ENCODE measurements at places on chromosomes 1 and 21. TPM values are rescaled to one million over a fixed set of nuclear protein-coding genes. Genes with fewer than 3 reads are reported as not detected.

CYP2J2 gene
- 60.8 TPM for polyA plus RNA-seq

ARMH1 gene
- 1.3 TPM for polyA plus RNA-seq

GRCh38 chr1:159916242-159917051 is 8.9 kb downstream of the TAGLN2 start:
- DNase-seq = no peak

DNA sequence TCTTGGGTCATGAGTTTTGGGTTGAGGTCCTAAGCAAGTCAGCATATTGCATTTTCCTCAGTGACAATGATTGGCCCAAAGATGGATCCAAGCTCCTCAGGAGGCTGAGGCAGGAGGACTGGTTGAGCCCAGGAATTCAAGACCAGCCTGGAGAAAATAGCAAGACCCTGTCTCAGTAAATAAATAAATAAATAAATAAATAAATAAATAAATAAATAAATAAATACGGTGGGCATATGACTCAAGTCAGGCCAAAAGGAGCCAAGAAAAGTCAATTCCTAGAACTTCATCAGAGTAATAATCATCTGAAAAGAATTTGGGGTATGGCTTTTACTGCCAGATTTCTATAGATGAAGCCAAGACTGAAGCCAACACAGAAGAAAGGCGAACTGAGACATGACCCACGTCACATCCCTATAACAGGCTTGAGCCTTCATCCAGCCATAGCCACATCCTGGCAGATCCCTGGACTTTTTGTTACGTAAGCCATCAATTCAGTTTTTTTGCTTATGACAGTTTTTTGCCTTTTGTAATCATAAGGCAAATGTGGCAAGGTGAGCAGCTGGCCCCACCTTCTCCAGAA is 88.5 kb upstream of the NFASC start:
- no peak for DNase-seq

LCE1C gene
- polyA plus RNA-seq = not detected

KRTAP11-1 gene
- not detected for polyA plus RNA-seq

GRCh38 chr1:178238722-178239510 is 145.0 kb downstream of the RASAL2 start:
- no peak for DNase-seq

DNA sequence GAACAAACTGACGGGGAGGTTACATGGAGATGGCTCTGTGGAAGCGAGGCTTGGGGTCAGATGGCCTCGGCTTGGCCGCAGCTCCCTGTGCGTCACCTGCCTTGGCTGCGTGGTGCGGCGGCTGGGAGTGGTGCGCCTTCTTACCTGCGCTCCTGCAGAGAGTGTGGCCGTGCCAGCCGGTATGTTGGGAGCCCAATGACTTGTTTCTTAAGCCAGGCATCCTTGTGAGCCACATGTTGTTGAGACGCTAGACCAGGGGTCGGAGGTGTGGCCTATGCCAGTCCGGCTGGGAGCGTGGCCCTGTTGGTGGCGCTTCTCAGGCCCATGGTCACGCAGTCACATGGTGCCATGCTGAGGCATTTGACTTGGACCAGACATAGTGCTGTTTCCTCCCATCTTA is 10.5 kb downstream of the SLX9 start:
- DNase-seq = no peak

- no peak for DNase-seq
Measured at GRCh38 chr1:247216261-247216660, 39.6 kb upstream of the VN1R5 start.

DNA sequence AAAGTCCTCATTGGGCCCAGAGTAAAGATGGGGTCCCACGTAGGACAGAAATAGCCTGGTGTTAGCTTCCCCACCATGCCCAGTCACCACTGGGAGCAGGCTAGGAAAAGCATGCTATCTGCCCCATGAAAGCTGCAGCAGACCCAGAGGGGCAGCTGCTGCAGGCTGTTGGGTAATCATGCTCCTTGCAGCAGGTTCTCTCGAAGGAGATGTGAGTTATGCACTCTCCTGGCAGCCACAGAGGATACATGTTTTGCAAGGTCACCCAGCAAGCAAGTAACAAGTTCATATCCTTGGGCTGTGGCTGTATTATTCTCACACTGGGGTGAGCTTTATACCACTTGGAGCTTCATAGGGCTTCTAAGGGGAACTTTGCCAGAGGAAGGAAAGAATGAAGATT is 9.1 kb upstream of the HEYL start:
- no peak for DNase-seq

DNA sequence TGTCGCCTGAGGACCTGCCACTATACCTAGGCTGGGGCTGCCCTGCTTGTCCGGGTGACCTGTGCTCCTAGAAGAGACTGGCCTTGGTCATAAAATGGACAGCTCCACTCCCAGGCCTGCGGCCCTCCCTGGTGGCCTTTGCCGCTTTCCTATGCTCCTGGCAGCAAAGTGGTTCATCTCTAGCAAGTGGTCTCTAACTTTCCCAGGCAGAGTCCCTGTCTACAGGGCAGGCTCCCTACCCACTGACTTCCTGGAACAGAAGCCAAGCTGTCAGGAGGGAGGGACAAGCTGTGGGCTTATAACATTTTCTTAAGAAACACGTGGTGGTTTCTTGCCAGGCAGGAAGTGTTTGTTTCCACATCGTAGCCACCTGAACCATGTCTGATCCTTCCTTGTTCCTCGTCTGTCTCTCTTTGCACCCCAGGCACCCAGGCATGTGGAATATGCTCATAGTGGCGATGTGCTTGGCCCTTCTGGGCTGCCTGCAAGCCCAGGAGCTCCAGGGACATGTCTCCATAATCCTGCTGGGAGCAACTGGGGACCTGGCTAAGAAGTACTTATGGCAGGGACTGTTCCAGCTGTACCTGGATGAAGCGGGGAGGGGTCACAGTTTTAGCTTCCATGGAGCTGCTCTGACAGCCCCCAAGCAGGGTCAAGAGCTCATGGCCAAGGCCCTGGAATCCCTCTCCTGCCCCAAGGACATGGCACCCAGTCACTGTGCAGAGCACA is 10.1 kb downstream of the H6PD start:
- DNase-seq = no peak

GRCh38 chr1:152034654-152035538 is 1.9 kb downstream of the S100A11 start:
- DNase-seq = peak; percentile 23

SMPDL3B gene
- polyA plus RNA-seq = 0.58 TPM

DNA sequence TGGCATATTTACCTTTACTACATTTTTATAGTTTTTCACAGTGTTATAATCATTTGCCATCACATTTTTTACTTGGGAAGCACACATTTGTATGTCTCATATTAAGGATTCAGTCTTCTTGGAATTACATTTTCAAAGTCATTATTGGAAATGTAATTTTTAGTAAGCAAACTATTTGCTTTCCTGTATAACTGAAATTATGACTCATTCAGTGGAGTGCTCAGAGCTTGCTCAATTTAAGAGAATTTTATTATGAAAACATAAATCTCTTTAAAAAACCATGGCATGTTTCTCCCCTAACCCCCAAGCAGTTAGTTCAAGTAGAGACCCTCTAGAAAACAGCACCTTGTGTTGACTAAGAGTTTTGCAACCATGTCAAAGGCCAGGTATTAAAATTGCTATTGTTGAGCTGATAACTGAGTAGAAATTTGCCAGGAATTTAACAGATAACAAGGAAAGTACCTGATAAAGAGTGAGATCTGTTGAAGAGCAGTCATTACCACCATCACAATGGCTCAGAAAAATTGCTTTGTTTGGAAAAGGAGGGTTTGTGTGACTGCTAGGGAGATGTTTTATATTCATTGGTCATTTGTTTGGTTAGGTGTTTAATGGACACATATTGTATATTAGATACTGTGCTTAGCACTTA is 105.9 kb downstream of the KCNK2 start:
- DNase-seq = no peak

DNA sequence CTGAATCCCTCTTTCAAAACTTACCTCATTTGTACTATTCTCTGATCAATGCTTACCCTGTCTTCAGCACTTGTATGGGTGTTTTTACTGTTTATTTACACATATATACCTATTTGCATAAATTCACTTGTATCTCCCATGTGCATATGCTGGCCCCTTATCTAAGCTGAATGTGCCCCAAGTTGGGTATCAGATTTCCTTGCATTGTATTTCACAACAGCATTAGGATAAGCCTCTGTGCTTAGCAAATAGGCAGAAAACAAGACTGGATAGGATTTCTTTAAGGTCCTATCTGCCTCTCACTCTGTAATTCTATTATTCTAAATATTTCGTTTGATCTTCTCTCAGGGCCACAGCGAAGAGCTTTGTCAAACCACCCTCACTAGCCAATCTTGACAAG is 45.9 kb upstream of the IPO9 start:
- no peak for DNase-seq

DNA sequence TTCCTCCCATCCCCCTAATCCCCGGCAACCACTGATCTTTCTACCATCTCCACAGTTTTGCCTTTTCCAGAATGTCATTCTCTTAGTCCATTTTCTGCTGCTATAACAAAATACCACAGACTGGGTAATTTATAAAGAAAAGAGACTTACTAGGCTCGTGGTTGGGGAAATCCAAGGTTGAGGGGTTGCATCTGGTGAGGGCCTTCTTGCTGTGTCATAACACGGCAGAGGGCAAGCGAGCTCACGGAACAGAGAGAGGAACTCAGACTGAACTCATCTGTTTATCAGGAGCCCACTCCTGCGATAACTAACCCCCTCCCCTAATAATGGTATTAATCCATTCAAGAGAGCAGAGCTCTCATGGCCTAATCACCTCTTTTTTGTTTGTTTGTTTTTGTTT is 52.0 kb downstream of the RUNX3 start:
- no peak for DNase-seq

DNA sequence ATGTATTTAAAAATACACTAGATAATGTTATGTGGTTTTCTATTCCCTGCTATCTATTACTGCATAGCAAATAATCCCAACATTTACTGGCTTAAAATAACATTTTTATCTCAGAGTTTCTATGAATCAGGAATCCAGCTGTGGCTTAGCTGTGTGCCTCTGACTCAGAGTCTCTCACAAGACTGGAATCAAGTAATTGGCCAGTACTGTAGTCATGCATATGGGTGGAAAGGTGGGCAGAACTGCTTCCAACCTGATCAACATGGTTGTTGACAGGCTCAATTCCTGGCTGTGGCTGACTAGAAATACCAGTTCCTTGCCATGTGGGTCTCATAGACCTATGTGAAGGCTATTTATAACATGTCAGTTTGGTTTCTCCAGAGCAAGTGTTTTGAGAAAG is 131.8 kb downstream of the PDE4B start:
- DNase-seq = no peak

Measured in muscle of arm (tissue), 14 donors.